DND-41 (cell line): ENCODE measurements at places on chromosomes 6 and 20.

- no peaks in the 10 kb centered on the region for H3K27me3 ChIP-seq
- H3K36me3 ChIP-seq = no peaks in the 10 kb centered on the region
- no peaks in the 10 kb centered on the region for H3K4me1 ChIP-seq
- no peak overlapping the region for H3K27ac ChIP-seq
Measured at GRCh38 chr6:163892824-163893561, 478.5 kb downstream of the QKI start.

- no peak for DNase-seq
- H3K4me3 ChIP-seq = no peak overlapping the region
- H3K27ac ChIP-seq = no peak overlapping the region
- H3K27me3 ChIP-seq = no peaks in the 10 kb centered on the region
- H3K4me1 ChIP-seq = no peaks in the 10 kb centered on the region
Measured at GRCh38 chr6:144036835-144037195, 28.8 kb upstream of the PLAGL1 start.

- H3K27ac ChIP-seq = no peak overlapping the region
- H3K4me3 ChIP-seq = no peak overlapping the region
- no peak for DNase-seq
- H3K4me1 ChIP-seq = peaks cover 16% of the 10 kb centered on the region
- peaks cover 16% of the 10 kb centered on the region for H3K36me3 ChIP-seq
Measured at GRCh38 chr6:111468329-111469012, 14.5 kb downstream of the REV3L start.

DNA sequence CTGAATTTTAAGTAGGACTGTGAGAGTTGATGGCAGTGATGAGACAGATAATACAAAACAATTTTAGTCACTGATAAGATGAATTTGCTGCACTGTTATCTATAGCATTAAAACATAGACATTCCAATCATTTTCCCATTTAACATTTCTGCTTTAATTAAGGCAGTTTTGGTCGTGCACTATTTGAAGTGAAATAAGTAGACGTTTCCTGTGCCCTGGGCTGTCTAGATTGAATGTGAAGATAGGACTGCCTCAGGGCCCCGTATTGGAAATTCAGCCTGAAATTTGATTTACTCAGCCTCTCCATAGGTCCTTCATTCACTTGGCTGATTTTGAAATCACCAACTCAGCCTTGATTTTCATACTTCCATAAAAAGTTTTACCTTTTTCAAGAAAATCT is 48.3 kb downstream of the ARID1B start:
- no peak for DNase-seq
- peaks cover 43% of the 10 kb centered on the region for H3K36me3 ChIP-seq
- H3K27me3 ChIP-seq = no peaks in the 10 kb centered on the region
- 0 out of 2 replicates have a peak, but pooled peaks cover 3% of the 10 kb centered on the region for H3K4me1 ChIP-seq
